ENCODE measurements at places on chromosomes 3 and 15.

- no peak for DNase-seq
Observed at GRCh38 chr3:134876836-134877235, 81.8 kb downstream of the EPHB1 start.

GRCh38 chr15:74901612-74902063 is 5.0 kb downstream of the FAM219B start:
- DNase-seq: peak; percentile 36

GRCh38 chr15:63089260-63090043 is 32.2 kb upstream of the LACTB start:
- DNase-seq: peak; percentile 41

- DNase-seq: no peak
Observed at GRCh38 chr3:10485380-10485779, 20.0 kb downstream of the ATP2B2 start.

DNA sequence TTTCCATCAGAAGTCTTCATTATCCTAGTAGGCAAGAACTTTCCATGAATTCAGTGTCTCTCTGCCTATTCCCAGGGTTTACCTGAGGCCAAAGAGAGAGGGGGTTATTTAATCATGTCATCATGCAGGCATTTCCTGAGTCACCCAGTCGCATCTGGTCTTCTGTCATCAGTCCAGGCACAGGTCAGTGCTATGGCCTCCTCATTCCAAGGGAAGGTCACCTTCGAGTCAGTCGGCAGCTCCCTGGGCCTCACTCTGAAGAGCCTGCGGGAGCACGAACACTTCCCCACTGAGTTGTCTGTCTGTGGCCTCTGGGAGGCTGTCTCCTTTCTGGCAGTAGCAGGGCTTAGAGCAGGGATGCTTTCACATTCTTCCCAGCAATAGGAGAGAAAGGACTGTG is 26.2 kb upstream of the LRTM1 start:
- no peak for DNase-seq

GRCh38 chr3:140223631-140224030 is 288.6 kb downstream of the CLSTN2 start:
- no peak for DNase-seq

- DNase-seq: no peak
Observed at GRCh38 chr3:18010001-18010400, 267.6 kb upstream of the TBC1D5 start.

DNA sequence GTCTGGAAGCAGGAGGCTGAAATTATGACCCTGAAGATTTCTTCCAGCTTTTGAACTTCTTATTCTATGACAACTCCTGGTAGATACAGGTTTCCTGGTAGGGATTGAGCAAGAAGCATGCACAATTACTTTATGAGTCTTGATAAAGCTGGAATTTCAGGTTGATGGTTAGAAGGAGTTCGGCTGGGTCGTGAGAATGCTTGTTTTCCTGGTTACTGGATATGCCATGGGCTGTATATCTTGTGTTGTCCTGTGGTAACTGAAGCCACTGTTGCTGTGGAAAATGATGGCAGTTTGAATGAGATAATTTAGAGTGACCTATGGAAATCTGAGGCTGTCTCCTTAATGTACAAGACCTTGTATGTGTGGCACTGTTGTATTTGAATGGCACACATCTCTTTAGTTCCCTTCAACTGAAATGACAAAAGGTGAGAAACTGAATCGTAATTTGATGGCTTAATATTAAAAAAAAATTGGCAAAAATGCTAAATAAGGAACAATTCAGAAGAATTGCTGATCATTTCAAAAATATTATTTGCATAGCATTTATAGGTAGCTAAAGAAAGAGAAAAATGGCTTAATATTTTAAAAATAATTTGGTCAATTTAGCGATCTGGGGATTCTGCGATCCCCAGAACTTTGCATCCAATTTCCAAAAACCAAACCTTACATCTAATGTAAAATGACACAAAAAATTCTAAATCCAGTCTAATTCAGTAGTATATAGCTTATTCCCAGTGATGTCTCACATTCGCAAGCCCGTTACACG is 1.1 kb upstream of the UBE2E1 start:
- no peak for DNase-seq

GRCh38 chr15:60394689-60395097 is 3.1 kb downstream of the ANXA2 start:
- no peak for DNase-seq

GRCh38 chr3:160738048-160738447 is 18.0 kb upstream of the PPM1L start:
- DNase-seq: no peak

DNA sequence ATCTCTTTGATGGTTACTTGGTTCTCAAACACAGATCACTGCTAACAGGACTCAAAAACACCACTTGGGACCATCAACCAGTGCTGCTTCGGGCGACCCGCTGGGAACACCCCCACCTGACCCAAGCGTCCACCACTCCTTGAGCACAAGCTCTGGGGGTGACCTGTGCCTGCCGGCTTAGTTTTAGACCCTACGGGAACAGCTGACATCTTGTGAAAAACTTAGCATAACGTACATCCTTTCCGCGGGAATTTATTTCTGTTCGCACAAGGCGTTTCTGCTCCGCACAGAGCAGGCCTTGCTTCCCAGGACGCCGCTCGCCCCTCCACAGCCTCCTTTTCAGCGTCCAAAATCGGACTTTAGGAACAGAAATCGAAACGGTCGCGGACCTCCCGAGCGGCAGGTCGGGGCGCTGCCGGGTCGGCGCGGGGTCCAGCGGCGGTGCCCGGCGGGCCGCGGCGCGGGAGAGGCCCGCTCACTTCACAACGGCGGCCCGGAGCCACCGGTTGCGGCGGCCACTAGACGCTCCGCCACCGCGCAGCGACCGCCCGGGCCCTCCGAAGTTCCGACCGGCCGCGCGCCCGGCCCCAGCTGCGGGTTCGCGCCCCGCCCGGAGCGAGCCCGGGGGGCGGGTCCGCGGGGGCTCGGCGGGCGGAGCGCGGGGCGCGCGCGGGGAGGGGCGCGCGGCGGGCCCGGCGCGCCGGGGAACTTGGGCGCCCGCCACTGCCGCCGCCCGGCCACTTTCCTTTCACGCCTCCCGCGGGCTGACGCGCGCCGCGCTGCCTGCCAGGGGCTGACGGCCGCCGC is 959 bp downstream of the SFMBT1 start:
- peak; percentile 66 for DNase-seq

GRCh38 chr3:188546835-188547670 is 393.1 kb downstream of the LPP start:
- DNase-seq: no peak

- no peak for DNase-seq
Observed at GRCh38 chr3:152021951-152022461, 148.6 kb downstream of the SUCNR1 start.
